ENCODE measurements at places on chromosomes 5 and 9.

- DNase-seq, result no peak
Observed at GRCh38 chr5:90131383-90132133, 278.0 kb downstream of the CETN3 start.

GRCh38 chr5:174553556-174553955 is 170.8 kb upstream of the MSX2 start:
- no peak for DNase-seq

GRCh38 chr9:5488221-5489008 is 21.9 kb upstream of the PDCD1LG2 start:
- DNase-seq, result no peak

DNA sequence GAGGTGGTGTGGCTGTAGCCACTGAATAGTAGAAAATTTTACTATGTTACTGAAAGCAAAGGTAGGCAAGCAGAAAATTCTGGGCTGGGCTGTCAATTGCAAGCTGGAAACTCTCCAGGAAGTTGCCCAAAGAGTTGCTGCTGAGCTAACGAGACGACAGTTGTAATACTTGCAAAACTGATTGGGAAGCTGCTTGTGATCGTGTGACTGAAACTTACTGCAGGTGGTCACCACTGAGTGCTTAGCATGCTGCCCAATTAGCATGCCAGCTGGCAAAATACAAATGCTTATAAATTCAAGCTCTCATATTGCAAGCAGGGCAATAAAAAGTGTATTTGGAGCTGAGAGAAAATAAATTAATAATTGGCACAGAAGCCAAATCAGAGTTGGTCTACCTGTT is 758.5 kb upstream of the EDIL3 start:
- no peak for DNase-seq

GRCh38 chr5:98602534-98603112 is 170.8 kb upstream of the RGMB start:
- no peak for DNase-seq

DNA sequence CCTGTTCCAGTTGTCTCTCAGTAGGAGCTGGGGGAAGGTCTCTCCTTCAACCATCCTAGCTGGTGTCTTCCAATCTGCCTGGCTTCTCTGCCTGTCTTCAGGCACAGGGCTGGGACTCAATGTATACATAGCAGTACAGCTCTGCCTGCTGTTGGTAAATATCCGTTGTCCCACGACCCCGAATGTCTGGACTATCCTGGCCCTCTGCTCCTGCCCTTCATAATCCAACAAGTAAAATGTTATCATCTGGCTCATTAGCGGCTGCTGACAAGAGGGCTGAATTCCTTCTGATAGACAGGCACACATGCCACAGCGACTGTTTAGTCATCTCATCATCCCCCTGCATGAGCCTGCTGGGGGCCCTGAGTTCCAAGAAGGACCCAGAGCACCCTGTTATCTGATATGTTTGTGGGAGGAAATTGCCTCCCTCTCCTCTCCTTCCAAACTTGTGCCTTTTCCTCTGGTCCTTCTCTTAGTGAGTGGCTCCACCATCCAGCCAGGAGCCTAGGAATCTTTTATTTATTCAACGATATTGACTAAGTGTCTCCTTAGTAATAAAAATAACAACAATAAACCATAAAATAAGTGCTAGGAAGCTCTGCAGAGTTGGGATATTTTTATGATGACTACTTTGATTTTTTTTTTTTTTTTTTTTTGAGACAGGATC is 29.5 kb upstream of the TGFBR1 start:
- peak; percentile 93 for DNase-seq

- no peak for DNase-seq
Observed at GRCh38 chr5:176144508-176144907, 93.7 kb upstream of the SIMC1 start.

DNA sequence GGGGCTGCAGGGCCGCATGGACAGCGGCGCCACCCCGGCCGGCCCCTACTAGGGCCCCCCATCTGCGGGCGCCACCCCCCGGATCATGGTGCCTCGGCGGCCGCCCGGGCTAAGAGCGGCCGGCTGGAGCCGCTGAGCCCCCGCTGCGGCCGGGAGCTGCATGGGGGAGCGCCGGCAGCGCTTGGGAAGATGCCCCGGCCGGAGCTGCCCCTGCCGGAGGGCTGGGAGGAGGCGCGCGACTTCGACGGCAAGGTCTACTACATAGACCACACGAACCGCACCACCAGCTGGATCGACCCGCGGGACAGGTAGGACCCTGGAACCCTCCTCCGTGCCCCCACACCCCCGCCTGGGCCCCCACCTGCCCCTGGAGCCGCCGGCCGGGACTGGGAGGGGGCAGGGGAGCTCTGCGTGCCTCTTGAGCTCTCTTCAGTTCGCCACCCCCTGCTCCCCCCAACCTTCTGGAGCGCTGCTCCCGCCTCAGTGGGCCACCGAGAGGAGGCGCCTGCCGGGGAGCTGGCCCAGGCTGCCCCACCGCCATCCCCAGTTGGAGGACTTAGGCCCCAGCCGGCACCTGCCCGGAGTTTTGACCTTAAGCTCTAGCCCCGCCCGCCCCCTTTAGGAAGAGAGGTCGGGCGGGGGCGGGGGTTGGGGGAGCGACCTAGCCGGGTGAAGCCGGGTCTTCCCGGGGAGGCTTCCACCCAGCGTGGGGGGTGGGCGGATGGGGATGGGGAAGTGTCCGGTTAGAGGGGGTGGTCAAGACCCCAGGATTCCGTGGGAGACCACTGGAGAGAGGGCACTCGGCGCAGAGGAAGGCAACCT is 730 bp downstream of the WWC1 start:
- no peak for DNase-seq

DNA sequence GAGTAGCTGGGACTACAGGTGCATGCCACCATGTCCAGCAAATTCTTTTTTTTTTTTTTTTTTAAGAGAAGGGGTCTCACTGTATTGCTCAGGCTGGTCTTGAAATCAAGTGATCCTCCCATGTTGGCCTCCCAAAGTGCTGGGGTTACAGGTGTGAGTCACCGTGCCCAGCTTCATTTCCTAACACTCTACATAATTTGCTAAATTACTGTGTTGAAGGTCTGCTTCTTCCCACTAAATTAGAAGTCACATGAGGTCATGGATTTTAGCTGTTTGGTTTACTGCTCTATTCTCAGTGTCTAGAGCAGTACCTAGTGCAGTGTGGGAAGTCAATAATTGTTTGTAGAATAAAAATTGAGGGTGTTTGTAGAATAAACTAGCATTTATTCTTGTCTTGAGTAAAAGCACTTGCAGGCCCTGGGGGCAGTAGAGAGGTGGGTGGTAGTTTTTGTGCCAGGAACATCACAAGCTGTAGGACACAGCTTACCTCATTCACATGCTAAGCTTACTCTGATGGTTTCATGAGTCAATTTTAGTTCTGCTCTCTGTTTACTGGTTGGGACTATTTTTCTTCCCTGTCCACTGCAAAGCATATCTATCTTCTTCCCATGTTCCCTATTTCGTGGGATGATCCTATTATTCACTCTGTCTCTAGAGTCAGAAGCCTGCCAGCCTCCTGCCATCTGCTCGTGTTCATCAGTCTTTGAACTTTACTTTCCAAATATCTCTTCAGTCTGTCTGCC is 7.0 kb downstream of the TEX48 start:
- DNase-seq, result no peak

GRCh38 chr5:143207058-143207457 is 196.4 kb downstream of the NR3C1 start:
- DNase-seq, result no peak

GRCh38 chr9:134493461-134494272 is 147.9 kb upstream of the COL5A1 start:
- no peak for DNase-seq

GRCh38 chr9:98993570-98993945 is 49.9 kb downstream of the COL15A1 start:
- DNase-seq, result no peak

GRCh38 chr5:1017691-1018455 is 9.3 kb downstream of the NKD2 start:
- DNase-seq, result no peak

DNA sequence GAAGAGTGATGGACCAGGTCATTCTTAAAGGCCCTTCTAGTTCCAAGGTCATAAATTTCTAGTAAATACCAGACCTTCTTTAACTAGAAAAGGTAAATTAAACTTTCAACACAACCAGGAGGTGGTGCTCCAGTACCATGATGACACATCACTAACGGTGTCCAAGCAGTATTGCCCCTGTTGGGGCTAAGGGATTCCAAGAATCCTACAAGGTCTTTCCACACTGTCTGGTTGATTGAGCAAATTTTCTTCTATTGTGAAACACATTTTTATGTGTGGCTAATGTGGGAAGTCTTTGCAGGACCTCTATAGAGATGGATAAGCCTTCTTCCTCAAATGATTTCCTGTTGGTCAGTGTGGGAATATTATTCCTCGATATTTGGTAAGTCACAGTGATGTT is 459.6 kb upstream of the PAPPA start:
- peak; percentile 25 for DNase-seq

- no peak for DNase-seq
Observed at GRCh38 chr9:105447386-105447813, 434 bp upstream of the FSD1L start.

- no peak for DNase-seq
Observed at GRCh38 chr9:136296434-136297015, 7.4 kb downstream of the CCDC187 start.

DNA sequence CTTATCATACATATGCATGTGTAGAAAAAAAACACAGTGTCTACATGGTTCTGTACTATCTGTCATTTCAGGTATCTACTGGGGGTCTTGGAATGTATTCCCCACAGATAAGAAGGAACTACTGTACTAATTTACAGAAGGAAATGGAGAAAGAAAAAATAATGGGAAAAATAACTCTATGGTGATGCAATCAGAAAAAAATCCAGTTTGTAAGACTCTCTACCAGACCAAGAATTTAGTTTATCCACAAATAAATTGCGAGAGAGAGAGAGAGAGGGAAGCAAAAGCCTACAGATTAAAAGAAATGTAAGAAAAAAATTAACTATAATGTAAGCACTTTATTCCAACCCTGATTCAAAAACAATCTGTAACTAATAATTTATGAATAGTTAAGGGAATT is 708.6 kb upstream of the ZNF608 start:
- DNase-seq, result no peak

DNA sequence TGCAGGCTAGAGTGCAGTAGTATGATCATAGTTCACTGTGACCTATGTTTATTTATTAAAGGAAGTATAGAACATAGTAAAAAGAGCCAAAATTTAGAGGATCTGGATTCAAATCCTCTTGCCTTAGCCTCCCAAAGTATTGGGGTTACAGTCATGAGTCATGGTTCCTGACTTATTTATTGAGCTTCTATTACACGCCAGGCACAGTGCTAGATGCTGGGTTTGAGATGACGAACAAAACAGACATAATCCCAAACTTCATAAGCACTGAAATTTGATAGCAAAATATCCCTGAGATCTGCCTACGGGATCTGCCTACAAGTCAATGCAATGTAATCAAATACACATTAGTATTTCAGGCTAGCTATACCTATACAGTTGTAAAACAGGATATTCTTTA is 2.5 kb downstream of the KIAA0825 start:
- no peak for DNase-seq

- DNase-seq, result no peak
Observed at GRCh38 chr9:114722937-114723620, 41.1 kb upstream of the TEX48 start.

DNA sequence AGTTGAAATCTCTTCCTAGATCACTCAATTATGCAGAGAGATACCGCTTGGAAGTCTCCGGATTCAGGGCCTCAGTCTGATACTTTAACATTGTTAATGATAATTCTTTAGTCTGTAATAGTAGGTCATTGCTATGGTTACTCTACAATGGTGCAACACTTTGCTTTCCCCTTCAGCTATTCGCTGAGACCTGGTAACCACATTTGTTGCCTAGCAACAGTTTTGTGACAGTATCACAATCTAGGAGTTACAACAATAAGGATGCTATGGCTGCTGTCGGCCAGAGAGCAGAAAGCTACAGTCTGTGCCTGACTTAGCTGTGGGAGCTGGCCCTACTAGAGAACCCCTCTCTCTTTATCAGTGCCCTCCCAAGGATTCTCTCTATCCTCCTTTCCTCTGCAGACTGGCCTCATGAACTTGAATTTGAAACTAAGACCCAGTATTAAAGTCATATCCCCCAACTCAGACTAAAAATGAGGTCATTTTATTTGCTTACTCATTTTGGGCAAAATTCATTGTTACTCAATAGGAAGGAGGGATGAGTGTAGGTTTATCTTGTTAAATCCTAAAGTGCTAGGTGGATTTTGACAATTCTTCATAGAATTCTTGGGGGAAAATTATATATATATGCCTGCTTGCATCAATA is 39.3 kb downstream of the NR2F1 start:
- peak; percentile 21 for DNase-seq

GRCh38 chr9:96279932-96280331 is 22.0 kb downstream of the HSD17B3 start:
- no peak for DNase-seq

DNA sequence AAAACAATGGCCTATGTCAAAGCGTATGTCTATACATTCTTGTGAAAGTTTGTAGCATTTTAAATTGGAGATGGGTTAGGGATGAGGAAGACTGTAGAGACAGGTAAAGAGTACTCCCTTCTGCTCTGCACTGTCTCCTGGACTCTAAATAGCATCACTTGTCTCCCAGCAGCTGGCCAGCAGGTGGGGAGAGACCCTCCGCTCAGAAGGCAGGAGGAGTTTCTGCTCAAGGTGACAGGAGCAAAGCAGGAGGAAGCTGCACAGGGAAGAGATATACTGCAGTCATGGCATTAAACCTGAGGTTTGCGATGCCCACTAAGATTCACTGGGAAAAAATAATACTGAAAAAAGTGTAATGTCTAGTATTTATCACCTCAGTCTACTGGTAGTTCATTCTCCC is 10.7 kb upstream of the ASTN2 start:
- no peak for DNase-seq

DNA sequence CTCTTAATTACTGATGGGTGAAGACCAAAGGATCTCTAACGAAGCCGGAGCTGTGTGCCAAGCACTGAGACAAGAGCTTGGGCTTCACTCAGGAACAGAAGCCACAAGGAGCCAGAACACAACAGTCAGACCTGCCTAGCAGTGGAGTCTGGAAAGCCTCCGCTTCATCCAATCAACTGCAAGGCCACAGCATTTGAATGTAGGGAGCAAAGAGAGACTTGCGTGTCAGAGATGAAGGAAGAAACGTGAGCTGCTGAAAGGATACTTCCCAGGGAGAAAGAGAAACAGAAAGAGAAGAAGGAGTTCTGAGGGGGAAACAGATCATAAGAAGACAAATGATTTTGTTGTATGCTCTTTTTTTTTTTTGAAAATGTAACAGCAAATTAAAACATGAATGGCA is 43.5 kb downstream of the DDX31 start:
- DNase-seq, result no peak

Data from erythroblast (primary cell).